ENCODE measurements at places on chromosomes 6 and 20. TPM values are rescaled to one million over a fixed set of nuclear protein-coding genes. Genes with fewer than 3 reads are reported as not detected.

Gene RAB23
- total RNA-seq: 8.1 TPM

Gene MRPL2
- total RNA-seq: 19.4 TPM

Gene ENPP4
- total RNA-seq: 4.9 TPM

Gene SERAC1
- total RNA-seq: 11.9 TPM

DNA sequence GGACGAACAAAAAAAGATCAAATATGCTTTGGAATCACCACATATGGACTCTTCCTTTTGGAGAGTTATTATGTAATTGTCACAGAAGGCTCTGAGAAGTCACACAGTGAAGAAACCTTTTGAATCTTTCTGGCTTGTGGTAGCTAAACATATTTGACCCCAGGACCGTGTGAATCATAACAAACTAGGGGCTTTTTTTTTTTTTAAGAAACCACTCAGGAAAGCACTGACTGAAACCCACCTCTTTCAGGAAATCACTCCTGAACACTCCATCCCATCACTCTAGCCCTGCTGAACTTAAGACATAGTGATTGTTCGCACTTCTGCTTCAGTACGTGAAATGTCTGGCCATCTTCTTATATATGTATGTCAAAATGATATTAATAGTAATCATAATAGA is 495.9 kb upstream of the ARID1B start:
- no peak for DNase-seq

GRCh38 chr6:62612471-62612870 is 326.4 kb upstream of the KHDRBS2 start:
- no peak for DNase-seq

DNA sequence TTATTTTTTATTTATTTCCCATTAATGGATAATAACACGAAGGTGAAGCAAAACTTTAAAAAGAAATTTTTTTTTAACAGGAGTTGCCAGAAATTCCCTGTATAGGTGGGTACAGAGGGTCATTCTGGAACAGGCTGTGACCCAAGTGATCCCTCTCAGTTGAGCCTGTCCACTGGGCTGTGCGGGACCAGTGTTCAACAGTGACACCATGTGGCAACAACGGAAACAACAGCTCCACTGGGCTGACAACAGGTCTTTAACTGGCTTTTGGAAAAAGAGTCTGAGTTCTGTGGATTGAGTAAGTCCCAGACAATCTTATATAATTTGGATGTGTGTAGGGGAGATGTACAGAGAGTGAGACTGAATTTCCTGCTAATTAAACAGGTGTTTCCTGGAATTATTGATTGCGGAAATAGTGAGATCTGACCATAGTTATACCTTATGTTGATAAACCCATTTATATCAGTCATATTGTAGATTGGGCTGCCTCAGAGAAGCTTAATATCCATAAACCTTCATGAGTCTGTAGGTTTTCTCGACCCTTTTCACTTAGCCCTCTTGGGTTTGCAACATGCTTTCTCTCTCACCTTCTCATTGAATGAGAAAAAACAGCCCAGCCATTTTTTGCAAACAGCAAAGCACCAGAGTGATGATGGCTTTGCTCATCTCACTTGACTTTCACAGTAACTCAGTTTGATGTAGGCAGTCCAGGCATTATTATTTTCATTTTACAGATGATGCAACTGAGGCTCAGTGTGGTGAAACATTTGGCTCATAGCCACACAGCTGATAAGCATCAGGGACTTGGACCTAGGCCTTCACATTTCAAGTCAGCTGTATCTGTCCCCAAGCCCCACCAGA is 17.5 kb downstream of the KIAA1755 start:
- peak; percentile 34 for DNase-seq

Measured in dermis blood vessel endothelial cell (primary cell).